ENCODE measurements at places on chromosomes 13 and 19. TPM values are rescaled to one million over a fixed set of nuclear protein-coding genes. Genes with fewer than 3 reads are reported as not detected.

The TTC9B gene
- total RNA-seq = not detected

The CATSPERD gene
- not detected for total RNA-seq

GRCh38 chr19:18135712-18136584 lies 17.0 kb upstream of the PIK3R2 start:
- no peak for DNase-seq

The FFAR3 gene
- not detected for total RNA-seq

The ZNF726 gene
- total RNA-seq = 1.1 TPM

- DNase-seq = peak; percentile 7
Measured at GRCh38 chr13:83327091-83327490, 555.2 kb downstream of the SLITRK1 start.

- DNase-seq = no peak
Measured at GRCh38 chr13:59893266-59893665, 270.5 kb downstream of the DIAPH3 start.

The ZNF418 gene
- 0.63 TPM for total RNA-seq
